CD8-positive, alpha-beta memory T cell (primary cell): ENCODE measurements at places on chromosomes 5 and 9.

GRCh38 chr5:44278469-44278868 lies 110.8 kb downstream of the FGF10 start:
- DNase-seq = no peak

GRCh38 chr5:155025895-155026294 lies 12.3 kb downstream of the KIF4B start:
- DNase-seq = no peak

DNA sequence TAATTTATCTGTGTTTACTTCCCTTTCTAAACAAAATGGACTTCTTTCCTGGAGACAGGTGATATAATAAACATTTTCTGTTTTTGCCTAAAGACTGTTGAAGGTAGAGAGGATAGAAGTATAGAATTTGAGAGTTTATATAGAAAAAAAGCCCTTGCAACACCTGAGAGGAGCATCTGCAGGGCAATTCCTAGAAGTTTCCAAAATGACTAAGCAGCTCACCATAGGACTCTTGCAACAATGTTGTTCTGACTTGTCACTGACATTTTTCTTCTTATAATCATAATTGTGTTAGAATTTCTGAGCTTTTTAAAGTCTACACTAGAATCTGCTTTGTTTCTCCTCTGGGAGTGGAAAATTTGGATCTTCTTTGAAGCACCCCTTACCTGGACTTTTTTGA lies 216.8 kb downstream of the TUSC1 start:
- no peak for DNase-seq

DNA sequence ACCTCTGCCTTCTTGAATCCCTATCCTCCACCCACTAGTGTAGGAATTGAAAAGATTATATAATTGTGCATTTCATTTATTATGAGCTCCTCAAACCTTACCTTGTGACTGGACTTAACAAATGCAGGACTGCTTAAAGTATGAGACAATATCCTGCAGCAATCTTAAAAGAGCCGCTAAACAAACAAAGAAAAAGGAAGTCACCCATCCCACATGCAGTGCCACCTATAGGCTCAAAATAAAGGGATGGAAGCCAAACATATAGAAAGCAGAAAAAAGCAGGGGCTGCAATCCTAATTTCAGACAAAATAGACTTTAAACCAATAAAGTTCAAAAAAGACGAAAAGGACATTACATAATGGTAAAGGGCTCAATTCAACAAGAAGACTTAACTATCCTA lies 8.7 kb downstream of the PCAT7 start:
- DNase-seq = no peak

GRCh38 chr9:134411440-134412297 lies 85.4 kb downstream of the RXRA start:
- no peak for DNase-seq

GRCh38 chr5:65803699-65804391 lies 81.8 kb downstream of the NLN start:
- DNase-seq = no peak

- no peak for DNase-seq
Measured at GRCh38 chr9:123102375-123103113, 69.1 kb downstream of the GPR21 start.

DNA sequence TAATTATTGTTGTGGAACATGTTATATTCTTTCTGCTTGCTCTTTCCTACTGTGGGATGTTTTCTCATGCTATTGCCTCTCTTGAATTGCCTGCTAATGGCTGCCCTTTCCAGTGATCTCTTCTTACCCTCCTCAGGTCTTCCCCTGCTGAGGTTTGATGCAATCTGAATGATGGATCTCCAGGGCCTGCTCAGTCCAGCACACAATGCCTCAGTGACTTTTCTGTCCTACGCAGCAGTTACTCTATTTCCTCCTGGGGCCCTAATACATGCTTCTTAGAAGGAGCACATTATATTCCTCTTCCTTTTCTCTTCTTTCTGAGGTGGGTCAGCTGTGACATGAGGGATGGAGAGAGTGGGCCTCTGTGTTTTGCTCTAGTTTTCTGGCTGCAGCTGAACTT lies at the start of gene SPINK14:
TSS of gene SPINK14 (plus strand) at position 301 of the 400 bp plus-strand sequence. CDS start 1,187 bp downstream, outside the sequence.
- DNase-seq = no peak
